ENCODE measurements at places on chromosomes 2 and 18.

DNA sequence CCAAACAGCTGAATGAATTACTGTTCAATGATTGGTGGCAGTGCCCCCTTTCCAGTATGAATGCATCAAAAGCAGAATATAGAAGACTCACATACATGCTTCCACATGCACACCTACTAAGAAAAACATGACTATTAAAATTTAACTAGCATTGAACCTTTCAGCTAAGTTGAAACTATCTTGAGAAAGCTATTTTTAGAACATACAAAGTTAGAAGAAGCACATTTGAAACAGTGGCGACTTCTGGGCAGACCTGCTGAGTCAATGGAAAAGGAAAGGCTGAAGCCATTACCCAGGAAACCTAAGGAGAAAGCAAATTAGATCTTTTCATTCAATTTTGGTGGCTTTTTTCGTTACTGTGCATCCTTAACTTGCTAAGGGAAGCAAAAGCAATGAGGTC, 55.9 kb downstream of the PLA2R1 start:
- no peak for DNase-seq

- DNase-seq = no peak
Measured at GRCh38 chr2:9299161-9300100, 92.8 kb downstream of the ASAP2 start.

GRCh38 chr18:41576643-41577042, 378.4 kb upstream of the PIK3C3 start:
- DNase-seq = no peak

- no peak for DNase-seq
Measured at GRCh38 chr18:22510697-22511096, 93.0 kb upstream of the CTAGE1 start.

- no peak for DNase-seq
Measured at GRCh38 chr18:59987102-59987501, 87.3 kb downstream of the PMAIP1 start.

DNA sequence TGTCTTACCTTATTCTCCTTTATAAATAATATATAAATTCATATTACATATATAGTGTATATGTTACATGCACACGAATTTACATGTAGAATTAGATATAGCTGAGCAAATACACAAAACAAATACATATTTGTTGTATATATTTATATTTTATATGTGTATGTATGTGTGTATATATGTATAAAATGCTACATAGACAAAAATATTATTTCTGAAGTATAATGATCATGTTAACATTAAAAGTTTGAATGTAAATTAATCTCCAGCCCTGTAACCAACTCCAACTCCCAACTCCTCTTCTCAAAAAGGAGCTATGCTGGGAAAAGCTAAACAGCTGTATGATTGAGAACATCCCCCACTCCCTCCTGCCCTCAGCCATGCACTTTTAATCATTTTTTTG, 42.7 kb upstream of the RND3 start:
- DNase-seq = no peak

DNA sequence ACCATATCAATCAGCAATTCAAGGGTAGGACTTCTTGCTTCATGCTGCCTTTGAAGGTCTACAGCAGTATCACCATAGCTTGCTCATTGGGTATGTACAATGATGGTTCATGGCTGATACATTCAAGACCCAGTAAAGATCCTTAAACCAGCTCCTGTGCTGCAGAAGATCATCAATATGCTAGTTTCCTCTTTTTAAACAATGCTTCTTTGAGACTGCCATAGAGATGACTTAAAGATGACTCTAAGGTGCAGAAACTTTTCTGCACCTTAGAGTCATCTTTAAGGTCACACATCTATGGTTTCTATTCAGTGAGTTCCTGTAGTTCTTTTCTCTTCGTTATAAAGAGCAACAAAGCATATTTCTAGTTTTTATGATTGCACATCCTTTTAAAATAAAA, 102.8 kb upstream of the KLHL14 start:
- no peak for DNase-seq

DNA sequence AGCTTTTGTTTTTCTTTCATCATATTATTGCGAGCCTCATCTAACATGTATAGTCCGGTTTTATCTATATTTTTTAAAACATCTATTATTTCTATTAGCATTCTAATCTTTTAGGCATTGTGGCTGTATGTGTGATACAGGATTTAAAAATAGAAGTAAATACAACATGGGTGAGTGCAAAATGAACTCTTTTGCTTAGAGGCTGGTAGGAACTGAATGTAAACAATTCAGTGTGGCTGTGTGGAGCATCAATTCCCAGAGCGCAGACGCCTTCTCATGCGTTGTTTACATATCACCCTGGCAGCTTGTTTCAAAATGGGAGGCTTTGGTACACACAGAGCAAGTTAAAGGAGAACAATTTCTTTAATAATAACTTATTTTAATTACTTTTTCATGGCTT, 836 bp downstream of the DTNA start:
- DNase-seq = no peak

- no peak for DNase-seq
Measured at GRCh38 chr2:134573085-134573370, 145.8 kb downstream of the TMEM163 start.

GRCh38 chr2:219521066-219521880, 7.0 kb downstream of the ASIC4 start:
- no peak for DNase-seq

GRCh38 chr18:48352051-48352755, 57.0 kb downstream of the ZBTB7C start:
- DNase-seq = no peak

DNA sequence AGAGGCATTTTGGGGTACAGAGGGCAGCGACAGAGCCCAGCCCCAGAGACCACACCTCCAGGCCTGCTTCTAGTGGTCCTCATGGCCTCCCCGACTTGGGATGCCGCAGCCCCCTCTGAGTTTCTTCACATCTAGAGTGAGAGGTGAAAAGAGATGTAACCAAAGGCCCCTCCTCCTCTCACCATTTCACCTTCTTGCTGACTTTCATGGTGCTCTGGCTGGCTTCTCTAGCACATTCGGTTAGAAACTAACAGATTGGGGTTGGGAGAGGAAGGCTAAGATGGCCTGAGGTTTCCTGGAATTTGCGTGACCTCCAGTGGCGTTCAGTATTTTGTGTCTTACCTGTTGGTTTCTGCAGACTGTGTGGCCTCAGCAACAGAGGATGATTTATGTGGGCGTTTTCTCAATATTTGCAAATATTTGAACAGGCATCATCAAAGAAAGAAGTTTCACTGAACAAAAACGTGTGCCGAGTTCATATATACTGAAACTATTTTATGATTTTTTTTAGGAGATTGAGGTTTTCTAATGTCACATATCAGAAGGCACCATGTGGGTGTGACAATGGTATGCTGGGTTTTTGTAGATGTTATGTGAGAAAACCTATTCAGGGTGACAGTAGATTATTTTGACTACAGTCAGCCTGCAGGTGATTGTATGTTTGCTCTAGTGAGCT, 69.9 kb upstream of the BCL2L11 start:
- no peak for DNase-seq

DNA sequence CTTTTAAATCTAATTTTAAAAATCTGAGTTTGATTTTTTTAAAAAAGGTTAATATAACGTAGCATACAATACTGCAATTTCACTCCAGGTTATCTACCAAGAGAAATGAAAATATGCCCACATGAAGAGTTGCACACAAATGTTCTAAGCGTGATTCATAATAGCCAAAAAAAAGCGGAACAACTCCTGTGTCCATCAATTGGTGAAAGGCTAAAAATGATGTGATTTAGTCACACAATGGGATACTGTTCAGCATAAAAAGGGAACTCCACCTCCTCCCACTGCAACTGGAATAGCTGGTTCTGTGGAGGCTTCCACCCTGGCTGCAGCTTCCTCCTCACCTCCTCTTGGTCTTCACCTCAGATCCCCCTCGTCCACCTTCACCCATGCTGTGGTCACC, 132.8 kb downstream of the PIK3C3 start:
- DNase-seq = no peak

GRCh38 chr2:8636721-8637636, 44.9 kb upstream of the ID2 start:
- no peak for DNase-seq

GRCh38 chr2:27724905-27725701, 46.4 kb upstream of the MRPL33 start:
- no peak for DNase-seq

DNA sequence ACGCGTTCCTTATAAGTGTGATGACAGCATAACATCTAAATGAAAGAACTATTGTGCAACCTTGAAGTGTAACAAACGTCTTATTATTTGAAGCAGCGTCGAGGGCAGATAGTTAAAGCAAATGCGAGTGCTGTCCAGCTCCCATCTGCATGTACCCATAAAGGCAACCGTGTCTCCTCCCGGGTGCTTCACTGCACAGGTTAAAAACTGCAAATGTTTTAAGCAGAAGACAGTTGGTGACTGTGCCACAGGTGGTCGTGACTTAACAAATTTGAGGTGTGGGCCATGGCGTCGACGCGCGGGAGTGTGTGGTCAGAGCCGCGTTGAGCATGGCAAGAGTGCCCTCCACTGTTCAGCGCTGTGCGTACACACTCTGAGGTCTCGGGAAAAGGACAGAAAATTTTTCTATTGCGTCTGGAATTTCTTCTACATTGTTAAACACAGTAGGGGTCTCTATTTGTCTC, 6.4 kb downstream of the SALL3 start:
- DNase-seq = no peak

- no peak for DNase-seq
Measured at GRCh38 chr2:171835386-171835785, 58.7 kb downstream of the SLC25A12 start.

DNA sequence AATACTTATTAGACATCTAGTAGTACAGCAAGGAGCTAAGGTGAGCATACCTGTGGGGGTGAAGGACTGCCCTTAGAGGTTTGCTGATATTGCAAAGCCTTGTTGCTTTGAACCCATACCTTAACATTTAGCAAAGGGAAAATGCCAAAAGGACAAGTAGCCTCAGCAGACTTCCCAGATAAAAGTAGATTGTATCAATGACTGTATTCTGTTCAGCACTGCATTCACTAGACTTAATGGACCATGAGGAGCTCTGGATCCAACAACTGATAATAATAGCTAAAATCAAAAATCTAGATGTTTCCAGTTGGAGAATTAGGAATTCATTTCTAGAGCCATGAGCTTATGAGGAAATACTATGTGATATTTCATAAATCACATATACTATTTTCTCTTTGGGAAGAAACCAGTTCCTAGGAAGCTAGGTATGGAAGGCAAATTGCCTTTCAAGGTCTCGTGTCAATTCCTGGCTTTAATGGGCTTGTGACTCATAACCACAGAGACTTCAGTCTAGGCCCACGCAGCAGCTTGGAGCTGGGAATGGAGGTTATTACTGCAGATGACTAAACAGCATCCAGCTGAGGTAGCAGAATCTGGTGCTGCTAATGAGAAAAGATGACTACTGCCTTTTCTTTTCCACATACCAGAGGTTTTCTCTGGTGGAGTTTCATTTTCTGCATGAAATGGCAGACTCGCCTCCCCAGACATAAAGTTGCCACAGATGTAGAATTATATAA, 191.2 kb upstream of the NABP1 start:
- DNase-seq = no peak

DNA sequence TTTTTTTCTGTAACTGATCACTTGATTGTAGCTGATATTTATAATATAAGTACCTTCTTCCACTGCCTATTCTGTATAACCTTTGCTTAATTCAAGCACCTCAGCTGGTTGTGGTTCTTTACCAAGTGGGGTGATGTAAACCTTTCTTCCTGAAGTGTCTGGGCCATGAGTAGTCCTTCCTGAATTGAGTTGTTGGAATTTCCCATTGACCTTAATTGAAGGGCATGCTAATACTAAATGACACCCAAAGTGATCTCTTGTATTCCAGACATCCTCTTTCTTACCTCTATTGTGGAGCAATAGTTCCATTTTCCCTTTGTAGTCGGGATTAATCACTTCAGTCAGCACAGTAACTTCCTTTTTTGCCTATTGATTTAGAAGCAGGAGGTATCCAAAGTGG, 1496.8 kb upstream of the CELF4 start:
- DNase-seq = no peak

DNA sequence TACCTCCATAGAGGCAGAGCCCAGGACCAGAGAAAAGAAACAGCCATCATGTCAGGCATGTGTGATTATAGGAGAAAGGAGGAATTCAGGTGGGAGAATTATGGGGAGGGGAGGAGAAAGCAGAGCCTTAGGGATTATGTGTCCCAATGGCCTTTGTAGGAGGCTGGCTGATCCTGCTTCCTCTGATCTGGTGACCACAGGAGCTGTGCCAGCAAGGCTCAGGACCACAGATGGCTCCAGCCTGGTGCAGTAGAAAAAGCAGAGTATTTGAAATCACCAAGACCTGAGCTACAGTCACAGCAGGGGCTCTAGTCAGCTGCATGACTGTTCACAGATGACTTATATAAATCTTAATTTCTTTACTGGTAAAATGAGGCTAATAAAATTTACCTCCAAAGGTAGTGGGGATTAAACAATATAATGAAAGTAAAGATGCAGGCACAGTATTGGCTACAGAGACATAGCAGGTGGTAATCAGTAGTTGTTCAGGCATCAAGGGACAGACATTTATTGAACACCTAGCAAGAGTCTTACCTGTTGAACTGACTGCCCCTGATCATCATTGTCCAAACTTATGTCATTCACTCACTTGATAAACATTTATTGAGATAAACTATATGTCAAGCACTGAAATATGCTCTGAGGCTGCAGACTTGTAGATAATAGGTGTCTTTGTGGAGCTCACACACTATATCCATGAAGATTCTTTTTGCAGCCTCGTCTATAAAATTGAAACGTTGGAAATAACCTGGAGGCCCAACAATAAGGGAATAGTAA, 121.3 kb downstream of the MYCN start:
- no peak for DNase-seq

GRCh38 chr2:68994864-68995263, 18.1 kb upstream of the ANTXR1 start:
- no peak for DNase-seq

DNA sequence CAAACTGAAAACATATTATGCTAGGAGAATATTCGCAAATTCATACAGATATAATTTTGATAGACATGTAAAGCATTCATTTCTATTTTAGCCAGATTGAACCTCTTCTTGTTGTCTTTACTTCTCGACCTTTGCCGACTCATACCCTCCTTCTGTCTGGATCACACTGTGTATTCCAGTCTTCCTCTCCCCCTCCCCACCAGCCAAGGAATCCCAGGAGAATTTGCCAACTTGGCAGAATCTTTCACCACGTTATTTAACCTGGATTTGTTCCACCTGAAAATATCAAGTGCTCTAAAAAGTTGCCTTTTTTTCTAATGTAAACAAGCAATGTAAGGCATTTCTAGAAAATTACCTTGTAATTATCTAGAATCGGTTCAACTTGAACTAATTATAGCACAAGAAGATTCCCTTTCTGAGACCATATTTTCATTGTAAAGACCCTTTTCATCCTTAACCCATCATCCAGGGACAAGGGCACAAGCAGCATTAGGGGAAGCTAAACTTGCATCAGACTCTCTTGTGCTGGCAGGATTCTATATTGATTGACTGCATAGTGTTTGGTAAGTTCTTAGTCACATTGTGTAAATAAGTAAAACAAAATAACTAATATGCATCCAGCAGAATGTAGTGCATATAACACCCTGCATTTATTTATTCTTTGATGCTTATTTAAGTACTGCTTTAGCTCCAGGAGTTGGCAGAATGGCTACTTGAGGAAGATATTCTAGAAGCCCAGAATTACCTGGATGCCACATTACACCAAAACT, 1328.7 kb upstream of the NXPH2 start:
- DNase-seq = no peak

All from breast epithelium (tissue), 4 donors.